ENCODE measurements at places on chromosomes 5 and 9.

GRCh38 chr9:3040761-3041160, 196.9 kb upstream of the PUM3 start:
- DNase-seq, result no peak

- DNase-seq, result no peak
Observed at GRCh38 chr9:34518110-34518616, 4.6 kb downstream of the ENHO start.

DNA sequence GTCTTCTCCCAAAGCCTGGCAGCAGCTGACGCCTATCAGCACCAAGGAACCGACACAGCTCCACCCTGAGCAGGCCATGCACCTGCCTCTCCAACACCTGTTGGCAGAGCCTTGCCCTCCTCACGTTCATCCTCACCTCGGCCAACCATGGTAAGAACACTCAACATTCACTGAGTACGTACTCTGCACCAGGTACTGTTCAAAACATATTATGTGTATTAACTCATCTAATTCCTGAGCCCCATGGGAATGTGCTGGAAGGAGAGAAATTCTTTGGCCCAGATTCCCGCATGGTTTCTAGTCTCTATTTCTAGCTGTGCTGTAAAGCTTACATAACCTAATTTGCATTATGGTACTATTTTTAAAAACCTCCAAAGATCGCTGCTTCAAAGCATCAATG, 86.1 kb downstream of the GPR21 start:
- DNase-seq, result no peak

GRCh38 chr5:104569621-104570020, 1007.0 kb upstream of the NUDT12 start:
- DNase-seq, result no peak

- no peak for DNase-seq
Observed at GRCh38 chr5:39249069-39249468, 29.7 kb upstream of the FYB1 start.

DNA sequence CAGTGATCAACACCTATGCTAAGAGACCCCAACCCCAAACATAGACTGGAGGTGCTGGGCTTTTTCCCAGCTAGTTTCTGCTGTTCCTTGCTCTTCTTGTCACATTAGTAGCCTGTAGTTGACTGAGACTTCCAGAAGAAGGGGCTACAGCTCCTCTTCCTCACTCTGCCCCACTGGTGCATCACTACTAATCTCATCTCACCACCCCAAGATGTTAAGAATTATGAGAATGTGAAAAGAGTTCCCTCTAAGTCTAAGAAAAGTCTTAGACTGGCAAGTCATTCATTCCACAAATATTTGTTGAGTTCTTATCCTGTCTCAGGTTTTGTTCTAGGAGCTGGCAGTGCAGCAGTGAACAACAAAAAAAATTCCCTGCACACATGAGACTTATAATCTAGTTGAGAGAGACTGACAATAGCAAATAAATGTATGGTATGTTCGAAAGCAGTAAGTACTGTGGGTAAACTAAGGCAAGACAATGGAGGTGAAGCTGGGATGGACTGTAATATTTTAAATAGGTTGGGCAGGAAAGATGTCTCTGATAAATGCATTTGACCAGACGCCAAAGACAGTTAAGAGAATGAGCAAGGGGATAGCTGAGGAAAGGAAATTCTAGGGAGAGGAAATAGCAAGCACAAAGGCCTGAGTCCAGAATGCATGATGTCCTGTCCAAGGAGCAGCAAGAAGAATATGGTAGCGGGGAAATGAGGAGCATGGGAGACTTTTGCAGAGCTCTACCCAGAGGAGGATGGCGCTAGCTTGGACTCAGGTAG, 92.3 kb downstream of the PTCD2 start:
- no peak for DNase-seq

GRCh38 chr5:173615884-173616576, 420 bp downstream of the BOD1 start:
- peak; percentile 10 for DNase-seq

GRCh38 chr5:159330131-159330800, at the start of gene IL12B:
TSS of gene IL12B (minus strand) at chr5:159330487. CDS start at chr5:159326782, 3,705 bp downstream.
- no peak for DNase-seq

- peak; percentile 14 for DNase-seq
Observed at GRCh38 chr9:19102181-19102630, 498 bp downstream of the HAUS6 start.

DNA sequence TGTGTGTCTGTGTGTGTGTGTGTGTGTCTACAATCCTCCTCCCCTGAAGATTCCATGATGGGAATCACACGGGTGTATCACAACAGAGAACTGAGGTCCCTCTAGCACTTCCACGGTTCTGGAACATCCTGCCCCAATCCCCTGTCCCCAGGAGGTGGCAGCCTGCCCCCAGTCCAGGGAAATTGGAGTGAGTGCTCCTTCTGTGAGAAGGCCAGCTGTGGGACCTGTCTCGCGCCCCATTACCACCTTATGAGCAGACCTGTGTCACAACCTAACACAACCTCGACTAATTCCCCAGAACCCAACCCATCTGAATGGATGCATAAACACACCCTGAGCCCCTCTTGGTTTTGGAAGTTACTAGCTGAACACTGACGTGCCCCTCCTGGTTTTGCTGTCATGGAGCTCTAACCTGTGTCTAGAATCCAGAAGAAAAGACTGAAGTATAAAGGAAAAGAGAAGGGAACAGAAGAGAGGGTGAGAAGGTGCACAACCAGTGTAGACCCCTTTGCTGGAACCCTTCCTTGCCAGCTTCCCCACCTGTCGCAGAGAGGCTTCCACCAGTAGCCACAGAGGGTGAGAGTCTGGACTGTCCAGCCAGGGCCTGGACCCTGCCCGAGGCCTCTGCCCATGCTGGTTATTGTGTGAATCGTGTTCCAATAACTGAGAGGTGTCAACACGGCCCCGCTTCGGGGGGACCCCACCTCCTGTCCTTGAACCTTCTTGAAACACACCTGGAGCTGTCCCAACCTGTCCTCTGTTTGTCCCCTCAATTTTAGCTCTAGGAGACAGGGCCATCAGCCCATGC, 3.4 kb downstream of the BTNL9 start:
- no peak for DNase-seq

GRCh38 chr9:29144476-29144875, 1571.2 kb upstream of the C9orf72 start:
- DNase-seq, result no peak

GRCh38 chr5:38650540-38650939, 94.1 kb upstream of the LIFR start:
- no peak for DNase-seq

DNA sequence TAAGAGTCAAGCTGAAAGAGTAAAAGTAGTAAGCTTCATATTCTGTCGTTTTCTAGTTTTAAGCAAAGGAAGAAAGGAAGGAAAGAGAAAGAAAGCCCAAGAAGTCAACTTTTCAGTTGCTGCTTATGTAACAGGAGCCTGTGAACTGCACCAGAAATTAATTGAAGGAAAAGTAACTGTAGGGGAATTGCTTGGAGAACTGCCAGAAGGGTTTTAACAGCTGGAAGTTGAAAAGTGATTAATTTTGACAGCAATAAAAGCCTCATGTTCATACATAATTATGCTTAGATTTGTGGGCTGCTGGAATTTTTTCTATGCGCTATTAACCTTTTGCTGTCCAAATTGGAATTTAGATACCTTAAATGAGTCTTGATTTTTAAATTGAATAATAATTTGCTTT, 255.7 kb downstream of the ENC1 start:
- DNase-seq, result no peak

- no peak for DNase-seq
Observed at GRCh38 chr9:126363250-126363649, 36.6 kb downstream of the MVB12B start.

DNA sequence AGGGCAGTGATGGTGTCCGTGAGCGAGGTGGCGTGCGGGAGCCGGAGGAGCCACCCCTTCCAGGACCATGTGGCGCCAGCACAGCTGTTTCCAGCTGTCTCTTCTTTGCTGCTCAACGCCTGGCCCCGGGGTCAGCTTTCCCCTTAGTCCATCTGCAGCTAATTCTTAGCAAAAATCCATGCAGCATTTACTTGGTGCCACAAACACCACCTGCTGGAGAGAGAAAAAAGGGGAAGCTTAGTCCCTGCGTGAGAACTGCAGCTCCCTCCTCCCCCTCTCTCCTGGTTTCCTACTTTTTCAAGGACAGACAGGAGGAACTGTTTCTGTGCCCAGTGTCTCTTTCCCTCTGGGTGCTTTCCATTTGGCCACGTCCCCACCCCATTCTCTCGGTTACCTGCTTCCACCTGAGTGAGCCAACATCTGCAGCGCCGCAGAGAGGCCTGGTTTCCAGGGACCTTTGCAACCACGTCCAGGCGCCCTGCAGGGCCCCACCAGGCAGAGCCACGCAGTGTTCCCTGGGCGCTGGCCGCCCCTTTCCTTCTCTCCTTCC, 3.4 kb downstream of the SLC6A19 start:
- DNase-seq, result peak; percentile 41

Measured in NCI-H526 (cell line).